Activated CD4-positive, alpha-beta memory T cell treated with anti-CD3 and anti-CD28 coated beads for 36 hours (primary cell): ENCODE measurements at places on chromosomes 1 and 21. TPM values are rescaled to one million over a fixed set of nuclear protein-coding genes. Genes with fewer than 3 reads are reported as not detected.

DNA sequence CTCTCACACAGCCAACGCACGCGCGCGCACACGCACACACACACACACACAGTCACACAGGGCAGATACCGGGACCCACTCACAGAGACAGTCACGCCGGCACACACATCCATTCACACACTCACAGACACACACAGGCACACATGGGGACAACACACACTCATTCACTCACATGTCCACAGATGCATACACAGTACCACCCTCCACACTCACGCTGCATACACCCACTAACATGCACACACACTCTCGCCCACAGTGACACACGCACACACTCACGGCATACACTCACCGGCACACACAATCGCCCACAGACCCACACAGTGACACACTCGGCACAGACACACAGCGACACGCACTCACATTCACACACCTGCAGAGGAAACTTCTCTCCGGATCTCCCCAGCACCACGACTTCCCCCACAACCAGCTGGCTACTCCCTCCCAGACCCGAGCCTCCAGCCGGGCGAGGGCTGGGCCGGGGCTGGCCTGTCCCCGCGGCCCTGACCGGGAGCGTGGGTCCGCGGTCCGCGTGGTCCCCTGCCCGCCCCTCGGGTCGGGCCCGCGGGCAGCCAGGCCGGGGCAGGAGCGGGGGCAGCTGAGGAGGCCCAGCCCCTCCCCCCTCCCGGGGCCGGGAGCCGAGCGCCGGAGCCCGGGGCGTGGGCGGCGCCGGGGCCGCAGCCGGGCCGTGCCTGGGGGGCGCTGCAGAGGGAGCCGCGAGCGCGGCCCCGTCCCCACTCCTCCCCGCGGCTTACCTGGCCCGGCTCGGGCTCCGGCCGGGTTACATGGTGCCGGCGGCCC, 552 bp downstream of the DLGAP3 start:
- H3K4me3 ChIP-seq = peak overlapping the region; percentile 70
- no peak overlapping the region for H3K27ac ChIP-seq
- no peaks in the 10 kb centered on the region for H3K36me3 ChIP-seq
- H3K27me3 ChIP-seq = peaks cover 56% of the 10 kb centered on the region

- DNase-seq = no peak
- no peaks in the 10 kb centered on the region for H3K27me3 ChIP-seq
- no peak overlapping the region for H3K27ac ChIP-seq
- H3K4me1 ChIP-seq = peaks cover 90% of the 10 kb centered on the region
- peaks cover 71% of the 10 kb centered on the region for H3K36me3 ChIP-seq
Observed at GRCh38 chr21:34080710-34081109, 7.3 kb downstream of the MRPS6 start.

NGF gene
- total RNA-seq = not detected

- no peak overlapping the region for H3K4me3 ChIP-seq
- no peak overlapping the region for H3K27ac ChIP-seq
- peaks cover 23% of the 10 kb centered on the region for H3K27me3 ChIP-seq
- DNase-seq = no peak
Observed at GRCh38 chr1:190478149-190479049, 735 bp upstream of the BRINP3 start.

DNA sequence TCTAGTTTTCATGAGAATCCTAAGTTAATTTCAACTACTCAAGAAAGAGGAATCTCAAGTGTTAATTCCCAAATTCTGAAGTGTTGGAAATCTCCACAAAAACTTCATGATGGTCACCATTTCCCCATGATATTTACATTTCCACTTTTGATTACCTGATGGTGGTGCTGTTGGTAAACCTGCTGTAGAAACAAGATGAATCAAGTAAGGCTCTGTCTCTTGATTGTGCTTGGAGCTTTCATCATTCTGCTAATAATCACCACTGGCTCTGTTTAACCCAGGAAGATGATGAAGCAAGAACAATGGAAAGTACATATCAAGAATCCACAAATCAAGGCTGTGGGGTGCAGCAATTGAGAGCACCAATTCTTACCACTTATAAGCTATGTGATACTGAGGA, 77.8 kb downstream of the C4BPA start:
- DNase-seq = no peak
- H3K27ac ChIP-seq = no peak overlapping the region
- H3K4me3 ChIP-seq = no peak overlapping the region
- H3K27me3 ChIP-seq = peaks cover 13% of the 10 kb centered on the region

DNA sequence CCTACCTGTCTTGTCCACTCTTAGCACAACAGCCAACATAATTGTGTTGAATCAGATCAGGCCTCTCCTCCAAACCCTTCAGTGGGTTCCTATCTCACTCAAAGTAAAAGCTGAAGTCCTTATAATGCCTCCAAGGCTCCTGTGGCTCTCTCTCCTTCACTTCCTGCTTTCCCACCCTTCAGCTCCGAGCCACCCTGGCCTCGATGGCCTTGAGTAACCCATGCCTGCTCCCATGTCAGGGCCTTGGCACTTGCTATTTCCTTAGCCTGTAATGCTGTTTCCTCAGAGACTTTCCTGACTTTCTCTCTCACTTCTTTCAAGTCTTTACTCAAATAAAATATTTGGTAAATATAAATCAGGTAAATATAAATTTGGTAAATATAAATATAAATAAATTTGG, 8.1 kb upstream of the PLEKHM2 start:
- H3K4me1 ChIP-seq = peaks cover 17% of the 10 kb centered on the region
- H3K27ac ChIP-seq = no peak overlapping the region
- H3K27me3 ChIP-seq = no peaks in the 10 kb centered on the region
- no peak overlapping the region for H3K4me3 ChIP-seq
- DNase-seq = no peak

- no peak for DNase-seq
- H3K4me1 ChIP-seq = peaks cover 3% of the 10 kb centered on the region
- peak overlapping the region; percentile 57 for H3K4me3 ChIP-seq
- H3K36me3 ChIP-seq = no peaks in the 10 kb centered on the region
- H3K27ac ChIP-seq = no peak overlapping the region
Observed at GRCh38 chr1:204152310-204153044, 633 bp upstream of the ETNK2 start.

DNA sequence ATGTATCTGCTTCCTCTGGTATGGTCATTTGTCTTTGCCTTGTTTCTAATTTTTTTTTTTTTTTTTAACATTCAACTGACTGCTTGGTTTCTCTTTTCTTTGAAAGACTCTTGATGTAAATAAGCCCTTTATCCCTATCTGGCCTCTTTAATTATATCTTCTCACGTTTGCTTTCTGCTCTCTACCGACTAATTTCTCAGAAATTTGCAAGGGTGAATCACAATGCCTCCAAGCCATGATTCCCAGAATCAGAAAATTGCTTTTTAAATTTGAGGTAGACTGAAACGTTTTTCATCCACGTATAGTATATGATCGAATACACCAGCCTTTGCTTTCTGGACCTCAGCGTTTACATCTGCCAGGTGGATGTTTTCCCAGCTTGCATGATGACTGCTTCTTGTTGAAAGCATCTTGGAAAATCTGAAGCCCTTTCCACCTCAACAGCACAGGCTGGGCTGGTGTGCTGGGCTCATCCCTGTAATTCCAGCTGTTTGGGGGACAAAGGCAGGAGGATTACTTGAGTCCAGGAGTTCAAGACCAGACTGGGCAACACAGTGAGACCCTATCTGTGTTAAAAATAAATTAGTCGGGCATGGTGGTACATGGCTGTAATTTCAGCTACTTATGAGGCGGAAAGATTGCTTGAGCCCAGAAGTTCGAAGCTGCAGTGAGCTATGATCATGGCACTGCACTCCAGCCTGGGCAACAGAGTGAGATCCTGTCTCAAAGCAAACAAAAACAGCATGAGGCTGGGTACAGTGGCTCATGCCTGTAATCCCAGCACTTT, 35.0 kb upstream of the GPR137B start:
- no peak overlapping the region for H3K4me3 ChIP-seq
- peaks cover 5% of the 10 kb centered on the region for H3K4me1 ChIP-seq
- no peak overlapping the region for H3K27ac ChIP-seq
- no peaks in the 10 kb centered on the region for H3K36me3 ChIP-seq
- DNase-seq = no peak

DNA sequence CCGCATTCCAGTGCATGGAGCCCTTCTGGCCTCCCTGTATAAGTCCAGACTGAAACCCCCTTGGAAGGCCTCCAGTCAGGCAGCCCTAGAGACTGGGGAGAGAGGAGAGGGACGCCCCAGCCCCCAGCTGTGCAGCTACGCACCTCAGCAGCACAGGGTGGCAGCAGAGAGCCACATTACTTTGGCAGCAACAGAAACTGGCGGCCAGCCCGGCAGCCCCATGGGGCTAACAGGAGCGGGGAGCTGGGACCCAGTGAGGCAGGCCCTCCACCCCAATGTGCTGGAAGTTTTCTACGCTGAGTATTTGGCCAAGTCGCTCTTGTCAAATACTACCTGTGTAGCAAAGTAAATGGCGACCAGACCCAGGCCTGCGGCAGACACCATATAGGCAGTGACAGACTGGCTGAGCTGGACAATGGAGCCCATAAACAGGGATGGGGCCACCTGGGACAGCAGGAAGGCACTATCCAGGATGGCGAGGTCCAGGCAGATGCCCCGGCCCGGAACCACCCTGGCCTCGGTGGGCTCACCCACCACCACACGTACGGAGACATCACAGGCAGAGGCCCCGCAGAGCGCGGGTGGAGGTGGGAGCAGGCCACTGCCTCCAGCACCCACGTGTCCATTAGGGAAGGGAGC, 21.2 kb downstream of the SLC45A3 start:
- H3K36me3 ChIP-seq = no peaks in the 10 kb centered on the region
- H3K27ac ChIP-seq = no peak overlapping the region
- no peak overlapping the region for H3K4me3 ChIP-seq
- peaks cover 2% of the 10 kb centered on the region for H3K27me3 ChIP-seq
- H3K4me1 ChIP-seq = no peaks in the 10 kb centered on the region
- peak; percentile 85 for DNase-seq

DNA sequence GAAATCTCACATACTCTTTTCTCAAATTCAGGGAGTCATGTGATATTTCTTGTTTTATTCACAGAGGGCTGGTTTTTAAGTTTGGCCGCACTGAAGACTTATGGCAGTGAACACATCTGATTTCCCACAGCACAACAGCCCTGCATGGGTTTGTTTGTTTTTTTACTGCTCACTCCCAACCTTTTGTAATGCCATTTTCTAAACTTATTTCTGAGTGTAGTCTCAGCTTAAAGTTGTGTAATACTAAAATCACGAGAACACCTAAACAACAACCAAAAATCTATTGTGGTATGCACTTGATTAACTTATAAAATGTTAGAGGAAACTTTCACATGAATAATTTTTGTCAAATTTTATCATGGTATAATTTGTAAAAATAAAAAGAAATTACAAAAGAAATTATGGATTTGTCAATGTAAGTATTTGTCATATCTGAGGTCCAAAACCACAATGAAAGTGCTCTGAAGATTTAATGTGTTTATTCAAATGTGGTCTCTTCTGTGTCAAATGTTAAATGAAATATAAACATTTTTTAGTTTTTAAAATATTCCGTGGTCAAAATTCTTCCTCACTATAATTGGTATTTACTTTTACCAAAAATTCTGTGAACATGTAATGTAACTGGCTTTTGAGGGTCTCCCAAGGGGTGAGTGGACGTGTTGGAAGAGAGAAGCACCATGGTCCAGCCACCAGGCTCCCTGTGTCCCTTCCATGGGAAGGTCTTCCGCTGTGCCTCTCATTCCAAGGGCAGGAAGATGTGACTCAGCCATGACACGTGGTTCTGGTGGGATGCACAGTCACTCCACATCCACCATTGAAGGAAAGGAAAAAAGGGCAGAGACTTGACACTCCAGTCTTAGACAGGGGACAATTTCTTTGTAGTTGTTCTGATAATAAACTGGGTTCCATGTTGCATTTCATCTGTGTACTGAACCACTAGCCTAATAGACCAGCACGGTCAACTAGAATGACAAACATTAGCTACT, 22.8 kb downstream of the TMEM50A start:
- DNase-seq = no peak
- H3K4me1 ChIP-seq = peaks cover 30% of the 10 kb centered on the region
- peak overlapping the region; percentile 33 for H3K27ac ChIP-seq
- H3K4me3 ChIP-seq = no peak overlapping the region

IGSF9 gene
- total RNA-seq = not detected

DNA sequence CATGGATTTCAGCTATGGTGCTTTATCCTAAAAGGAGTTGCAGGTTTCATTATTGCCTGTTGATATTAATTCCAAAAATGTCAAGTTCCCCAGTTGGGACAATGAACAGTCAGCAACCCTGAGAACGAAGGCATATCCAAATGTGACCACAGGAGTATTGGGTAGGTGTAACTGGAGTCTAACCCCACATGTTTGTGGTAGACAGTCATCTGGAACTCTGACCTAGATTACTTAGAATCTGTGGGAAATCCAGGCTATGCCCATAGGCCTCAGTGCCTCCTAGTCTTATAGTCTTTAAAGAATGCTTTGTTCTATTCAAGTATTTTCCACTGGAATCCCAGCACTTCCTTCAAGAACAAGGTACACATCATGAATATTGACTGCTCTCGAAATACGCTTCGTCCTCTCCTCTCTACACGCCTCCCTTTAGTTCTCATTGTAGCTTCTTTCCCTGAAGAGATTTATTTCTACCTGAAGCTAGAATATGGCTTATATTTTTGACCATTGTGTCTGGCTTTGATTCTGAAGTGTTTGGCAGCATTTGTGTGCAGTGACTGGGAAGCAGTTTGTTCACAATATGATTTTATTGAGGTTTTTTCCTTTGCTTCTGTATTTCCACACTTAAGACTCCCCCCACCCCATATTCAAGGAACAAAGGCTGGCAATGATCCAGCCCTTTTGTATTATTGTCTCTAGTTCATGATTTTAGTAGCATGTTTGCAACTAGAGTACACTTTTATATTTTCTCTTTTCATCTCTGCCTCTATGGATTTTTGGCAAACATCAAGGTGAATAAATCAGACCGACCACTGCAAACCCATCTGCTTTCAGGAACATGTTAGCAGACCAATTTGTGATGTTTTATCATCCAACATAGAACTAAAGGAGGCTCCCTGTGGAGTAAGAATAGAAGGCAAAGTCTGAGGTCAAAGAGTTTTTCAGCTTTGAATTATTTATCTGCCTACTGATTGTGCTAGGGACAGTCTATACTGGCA, 178.6 kb downstream of the GPR52 start:
- no peak overlapping the region for H3K27ac ChIP-seq
- peaks cover 2% of the 10 kb centered on the region for H3K36me3 ChIP-seq
- H3K4me3 ChIP-seq = no peak overlapping the region
- no peaks in the 10 kb centered on the region for H3K4me1 ChIP-seq

DNA sequence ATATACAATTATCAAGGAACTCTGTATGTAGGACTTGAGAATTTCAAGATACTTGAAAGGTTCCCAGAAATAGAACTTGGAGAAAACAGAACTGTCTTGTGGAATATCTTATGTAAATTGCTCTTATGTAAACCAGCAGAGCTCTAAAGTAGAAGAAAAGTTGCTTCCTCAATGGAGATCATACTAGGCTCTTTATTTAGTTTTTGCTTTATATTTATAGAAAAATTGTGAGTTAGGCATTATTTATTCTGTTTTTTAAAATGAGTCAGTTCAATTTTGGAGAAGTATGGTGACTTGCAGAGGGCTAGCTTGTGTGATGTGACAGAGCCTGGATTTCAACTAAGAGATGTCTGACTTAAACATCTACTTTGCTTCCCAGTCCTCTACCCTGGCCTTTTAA, 40.4 kb downstream of the ATP6V1G3 start:
- peaks cover 16% of the 10 kb centered on the region for H3K4me1 ChIP-seq
- no peak overlapping the region for H3K27ac ChIP-seq
- no peak for DNase-seq

- H3K4me1 ChIP-seq = peaks cover 26% of the 10 kb centered on the region
- no peak within 1 kb of the TSS for H3K27ac ChIP-seq
- H3K36me3 ChIP-seq = no peaks in the 10 kb centered on the region
- peak; percentile 83 for DNase-seq
- peak within 1 kb of the TSS; percentile 82 for H3K4me3 ChIP-seq
Observed at GRCh38 chr1:230867903-230868735, at the start of gene C1orf198. Gene C1orf198, minus strand, starts transcription at chr1:230868521. Its CDS starts 9 bp downstream, at chr1:230868512.
